ENCODE measurements at places on chromosomes 1 and 21.
A peak's percentile ranks its signal among the peaks of the same experiment; 100 is the strongest.

- DNase-seq = no peak
Measured at GRCh38 chr1:34988581-34988980, 3.4 kb upstream of the TMEM35B start.

DNA sequence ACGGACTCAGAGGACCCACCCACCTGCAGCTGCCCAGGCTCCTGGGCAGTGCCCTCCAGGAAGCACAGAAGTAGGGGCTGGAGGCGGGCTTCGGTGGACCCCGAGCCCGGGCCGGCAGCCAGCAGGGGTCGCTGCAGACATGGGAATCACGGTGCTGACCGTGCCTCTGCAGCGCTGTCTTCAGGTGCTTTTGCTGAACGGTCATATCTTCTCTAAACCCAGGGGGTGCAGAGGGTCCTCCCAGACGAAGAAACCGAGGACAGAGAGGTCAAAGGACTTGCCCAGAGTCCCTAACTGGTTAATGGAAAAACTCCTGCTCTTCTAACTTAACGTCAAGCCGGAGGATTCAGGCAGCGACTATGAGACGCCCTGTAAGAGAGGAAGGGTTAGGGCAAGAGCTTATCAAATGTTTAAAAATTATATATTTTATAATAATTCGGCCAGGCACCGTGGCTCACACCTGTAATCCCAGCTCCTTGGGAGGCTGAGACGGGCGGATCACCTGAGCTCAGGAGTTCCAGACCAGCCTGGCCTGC is 21.5 kb upstream of the LEFTY2 start:
- DNase-seq = peak; percentile 24

GRCh38 chr1:61238359-61238665 is 156.0 kb downstream of the NFIA start:
- no peak for DNase-seq

DNA sequence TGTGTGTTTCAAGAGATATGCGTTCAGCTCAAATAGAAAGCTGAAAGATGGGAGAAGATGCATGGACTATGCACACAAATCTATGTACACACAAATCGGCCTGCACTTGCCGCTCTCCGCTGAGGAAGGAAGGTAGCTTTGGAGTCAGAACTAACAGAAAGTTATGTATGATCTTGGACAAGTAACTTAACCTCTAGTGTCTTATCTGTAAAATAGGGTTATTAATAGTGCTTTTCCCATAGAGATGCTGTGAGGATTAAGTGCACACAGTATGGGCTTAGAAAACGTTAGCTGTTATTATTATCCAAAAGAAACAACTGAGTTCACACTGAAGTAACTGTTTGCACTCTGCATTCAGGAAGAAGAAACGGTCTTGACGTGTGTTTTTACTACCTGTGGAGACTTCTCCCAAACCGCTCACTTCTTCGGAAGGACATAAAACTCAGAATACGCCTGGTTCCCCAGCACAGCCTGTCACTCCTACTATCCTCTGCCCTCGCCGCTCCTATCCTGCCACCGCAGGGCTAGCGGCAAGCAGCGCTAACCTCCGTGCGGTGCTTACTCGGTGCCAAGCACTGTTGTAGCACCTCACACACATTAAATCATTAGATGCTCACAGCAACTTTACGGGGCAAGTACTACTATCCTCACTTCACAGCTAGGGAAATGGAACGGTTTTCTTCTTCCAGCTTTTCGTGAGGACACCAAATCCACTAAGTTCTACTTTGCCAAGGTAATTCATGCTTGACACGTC is 1.3 kb downstream of the TGFBR3 start:
- peak; percentile 29 for DNase-seq

DNA sequence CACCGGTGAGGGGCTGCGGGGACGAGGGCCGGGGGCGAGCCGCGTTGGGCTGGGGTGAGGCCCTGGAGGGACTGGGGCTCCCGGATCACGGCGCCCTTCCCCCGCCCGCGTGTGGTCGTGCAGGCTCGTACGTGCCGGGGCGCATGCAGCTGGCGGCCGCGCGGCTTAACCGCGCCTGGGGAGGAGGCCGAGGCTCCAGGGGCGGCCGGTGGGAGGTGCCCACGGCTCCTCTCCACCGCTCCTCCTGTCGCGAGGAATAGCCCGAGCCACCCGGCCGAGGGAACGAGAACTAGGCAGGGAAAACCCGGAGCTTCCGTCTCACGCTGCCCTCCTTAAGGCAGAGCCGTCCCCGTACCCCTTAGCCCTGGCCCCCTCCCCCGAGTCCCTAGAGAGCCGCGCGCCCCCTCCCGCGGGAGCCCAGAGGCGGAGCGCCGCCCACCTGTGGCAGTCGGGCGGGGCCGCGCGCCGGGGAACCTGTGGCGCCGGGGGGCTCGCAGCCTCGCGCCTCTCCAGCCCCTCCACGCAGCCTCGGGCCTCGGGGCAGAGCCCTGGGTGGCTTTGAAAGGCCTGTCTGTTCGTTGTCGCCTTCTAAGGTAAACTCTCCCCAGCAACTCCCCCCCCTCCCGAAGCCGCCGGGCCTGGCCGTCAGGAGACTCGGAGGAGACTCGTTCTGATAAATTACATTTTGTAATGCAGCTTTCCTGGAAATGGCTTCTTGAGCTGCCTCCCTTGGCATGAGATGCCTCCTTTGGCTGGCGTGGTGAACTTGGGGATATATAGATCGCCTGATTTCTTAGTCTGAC is 746 bp downstream of the AK4 start:
- DNase-seq = peak; percentile 56
